ENCODE measurements at places on chromosomes 2 and 18.

GRCh38 chr2:3280197-3280596 is 97.4 kb downstream of the EIPR1 start:
- no peak for DNase-seq

- no peak for DNase-seq
Observed at GRCh38 chr18:12306752-12307700, 1.0 kb upstream of the TUBB6 start.

DNA sequence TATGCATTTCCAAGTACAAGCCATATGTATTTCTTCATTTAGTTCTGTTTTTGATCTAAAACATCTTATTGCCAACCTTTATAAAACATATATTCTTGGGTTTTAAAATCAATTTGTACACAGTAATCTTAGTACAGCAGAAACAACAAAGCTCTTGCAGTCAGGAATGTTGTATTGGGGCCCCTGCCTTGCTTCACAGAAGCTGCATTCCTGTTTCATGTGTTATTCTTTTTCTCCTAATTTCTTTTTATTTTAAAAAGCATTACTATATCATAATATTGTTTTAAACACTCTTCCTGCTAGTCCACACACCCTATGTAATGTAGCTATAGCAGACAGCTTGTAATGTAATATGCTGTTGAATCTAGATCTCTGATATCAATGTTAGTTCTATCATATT is 24.0 kb downstream of the SERPINB7 start:
- no peak for DNase-seq

- no peak for DNase-seq
Observed at GRCh38 chr18:26719896-26720295, 145.6 kb downstream of the AQP4 start.

GRCh38 chr18:42364766-42365165 is 409.7 kb downstream of the PIK3C3 start:
- DNase-seq: no peak

GRCh38 chr18:14914121-14914520 is 166.1 kb downstream of the ANKRD30B start:
- DNase-seq: no peak

DNA sequence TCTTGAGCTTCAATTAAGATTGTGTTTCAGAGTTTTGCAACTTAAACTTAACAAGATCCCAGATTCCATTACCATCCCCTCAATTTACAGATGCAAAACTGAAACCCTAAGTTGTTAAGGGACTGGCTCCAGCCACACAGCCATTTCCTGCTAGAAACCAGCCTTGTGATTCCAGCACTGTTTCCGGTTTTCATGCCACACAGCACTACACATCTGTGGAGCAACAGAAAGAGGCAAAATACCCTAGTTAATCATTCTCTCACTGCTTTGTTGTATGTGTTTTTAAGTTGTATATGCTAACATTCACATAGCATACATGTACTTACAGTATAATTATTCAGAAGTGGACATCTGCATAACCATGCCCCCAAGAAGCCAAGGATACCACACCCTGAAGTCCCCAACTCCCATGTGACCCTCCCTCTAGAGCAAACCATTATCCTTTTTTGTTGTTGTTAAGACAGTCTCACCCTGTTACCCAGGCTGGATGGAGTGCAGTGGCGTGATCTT is 87.4 kb downstream of the MYO5B start:
- DNase-seq: no peak

DNA sequence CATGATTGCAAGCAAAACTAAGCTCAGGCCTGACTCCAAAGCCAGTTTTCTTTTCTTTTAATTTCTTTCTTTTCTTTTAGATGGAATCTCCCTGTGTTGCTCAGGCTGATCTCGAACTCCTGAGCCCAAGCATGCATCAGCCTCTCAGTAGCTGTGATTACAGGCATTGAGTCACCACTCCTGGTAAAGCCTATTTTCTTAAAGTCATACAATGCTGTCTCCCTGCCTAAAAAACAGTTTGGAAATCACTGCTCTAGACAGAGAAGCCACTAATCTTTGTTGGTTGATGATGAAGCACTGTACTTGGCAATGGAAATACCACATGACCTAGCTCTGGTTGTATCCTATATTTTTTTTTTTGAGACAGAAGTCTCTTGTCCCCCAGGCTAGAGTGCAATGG is 33.1 kb upstream of the ZNF532 start:
- DNase-seq: no peak

GRCh38 chr2:55363636-55364035 is 56.0 kb downstream of the CCDC88A start:
- DNase-seq: no peak

DNA sequence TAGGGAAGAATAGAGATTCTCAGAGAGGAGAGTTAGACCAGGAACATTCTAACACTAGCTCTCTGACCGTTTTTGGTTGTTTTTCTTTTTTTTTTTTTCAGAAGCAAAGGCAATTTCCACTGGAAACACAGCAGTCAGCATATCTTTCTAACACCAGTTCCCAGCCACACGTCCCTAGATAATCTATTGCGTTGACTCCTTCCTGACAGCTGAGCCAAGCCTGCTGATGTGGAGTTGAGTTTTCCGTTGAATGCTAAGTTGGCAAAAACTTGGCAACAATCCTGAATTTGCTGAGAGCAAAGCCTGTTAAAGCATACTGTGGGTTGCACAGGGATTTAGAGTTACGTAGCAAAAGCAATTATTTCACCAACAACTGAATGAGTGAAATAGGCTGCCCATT is 19.3 kb downstream of the GAD1 start:
- no peak for DNase-seq

DNA sequence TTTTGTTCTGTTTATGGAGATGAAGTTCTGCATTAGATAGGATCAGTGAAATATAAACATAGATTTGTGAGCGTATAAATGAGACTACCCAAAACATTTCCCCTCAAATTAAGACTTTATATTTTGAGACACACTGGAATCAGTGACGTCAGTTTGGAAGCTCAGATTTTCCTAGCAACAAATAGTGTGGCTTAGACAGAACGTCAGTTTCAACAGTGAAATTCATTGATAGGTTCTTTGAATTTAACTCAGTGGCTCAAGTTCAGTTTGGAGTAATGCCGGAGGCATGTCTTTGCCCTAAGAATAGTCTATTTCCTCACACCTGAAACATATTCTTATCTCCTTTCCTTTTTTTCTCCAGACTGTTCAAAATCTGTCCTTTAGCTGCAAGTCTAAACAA is 113.6 kb upstream of the ARHGAP15 start:
- no peak for DNase-seq

- no peak for DNase-seq
Observed at GRCh38 chr18:12589448-12589847, 68.5 kb downstream of the SPIRE1 start.

- no peak for DNase-seq
Observed at GRCh38 chr2:98637401-98638147, 29.2 kb downstream of the UNC50 start.

GRCh38 chr18:74292541-74292858 is 737 bp upstream of the CYB5A start:
- no peak for DNase-seq

DNA sequence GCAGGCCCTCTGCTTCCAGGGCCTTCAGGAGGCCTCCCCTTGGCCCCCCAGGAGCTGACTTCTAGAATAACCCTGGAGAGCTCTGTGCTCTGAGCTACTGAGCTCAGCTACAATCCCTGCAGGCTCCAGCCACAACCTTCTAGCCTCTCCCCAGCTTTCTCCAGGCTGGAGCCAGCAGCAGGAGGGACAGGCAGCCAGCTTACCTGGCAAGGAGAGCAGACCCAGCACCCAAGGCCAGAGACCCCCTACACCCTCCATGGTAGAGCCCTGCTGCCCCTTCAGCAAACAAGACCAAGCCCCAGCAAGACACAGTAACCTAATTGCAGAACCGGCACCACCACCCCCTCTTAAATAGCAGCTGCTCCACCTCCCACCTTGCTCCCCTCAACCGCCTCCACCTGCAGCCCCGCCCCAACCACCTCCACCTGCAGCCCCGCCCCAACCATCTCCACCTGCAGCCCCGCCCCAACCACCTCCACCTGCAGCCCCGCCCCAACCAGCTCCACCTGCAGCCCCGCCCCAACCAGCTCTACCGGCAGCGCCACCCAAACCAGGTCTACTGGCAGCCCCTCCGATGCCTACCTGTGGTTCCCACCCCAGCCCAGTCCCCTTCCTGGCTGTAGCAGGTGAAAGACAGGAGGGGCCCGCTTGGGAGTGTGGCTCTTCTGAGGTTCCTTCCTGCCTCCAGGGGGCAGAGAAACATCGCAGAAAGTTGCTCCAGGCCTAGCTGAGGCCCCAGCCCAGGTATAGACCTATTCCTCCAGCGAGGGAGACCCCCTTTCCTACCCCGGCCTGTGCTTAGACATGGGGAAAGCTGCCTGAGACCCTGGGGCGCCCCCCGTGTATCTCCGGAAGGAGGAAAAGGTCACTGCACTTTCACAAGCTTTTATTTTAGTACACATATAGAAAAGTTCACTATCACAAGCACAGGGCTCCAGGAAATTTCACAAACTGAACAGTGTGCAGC is at the start of gene ASTL:
ASTL (minus strand) TSS at position 324 of the 967 bp plus-strand sequence; CDS start at position 258, 66 bp downstream.
- DNase-seq: no peak
